ENCODE measurements at places on chromosomes 5 and 9. TPM values are rescaled to one million over a fixed set of nuclear protein-coding genes. Genes with fewer than 3 reads are reported as not detected.

DNA sequence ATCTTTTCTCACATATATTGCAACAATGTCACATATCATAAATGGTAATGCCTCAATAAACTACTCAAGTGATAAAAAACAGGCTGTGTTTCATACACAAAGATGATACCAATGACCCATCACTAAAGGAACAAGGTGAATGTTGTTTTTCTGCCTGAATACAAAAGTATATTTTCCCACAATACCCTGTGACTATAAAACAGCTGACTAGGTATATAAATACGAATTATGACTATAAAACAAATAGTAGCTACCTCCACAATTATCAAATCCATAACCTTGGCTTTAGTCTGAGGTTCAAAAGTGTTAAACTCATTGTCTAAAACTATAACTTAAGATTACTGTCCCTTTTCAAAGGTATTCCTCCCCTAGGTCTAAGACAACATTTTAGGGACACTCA lies 58.7 kb downstream of the MPDZ start:
- no peak for DNase-seq

- no peak for DNase-seq
Measured at GRCh38 chr5:58985759-58986158, 402.9 kb downstream of the RAB3C start.

DNA sequence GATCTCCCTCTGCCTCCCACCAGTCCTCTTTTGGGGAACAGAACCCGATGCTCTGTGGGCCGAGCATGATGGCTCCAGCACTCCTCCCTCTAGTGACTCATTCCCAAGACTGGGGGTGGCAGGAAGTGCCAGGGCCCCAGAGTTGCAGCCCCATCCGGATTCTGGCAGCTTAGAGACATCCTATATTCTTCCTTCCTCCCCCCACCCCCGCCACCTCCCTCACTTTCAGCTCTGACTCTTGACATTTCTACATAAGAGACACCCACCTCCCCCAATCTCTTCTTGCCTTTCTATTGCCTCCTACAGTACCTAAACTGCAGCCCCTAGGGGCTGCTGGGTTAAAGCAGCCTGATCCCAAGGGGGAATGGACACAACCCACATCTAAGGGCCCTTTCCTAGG lies 47.1 kb upstream of the MATR3 start:
- peak; percentile 36 for DNase-seq

- DNase-seq = no peak
Measured at GRCh38 chr5:18702821-18703220, 1068.6 kb downstream of the TAF11L14 start.

- no peak for DNase-seq
Measured at GRCh38 chr9:137521405-137521985, 28.7 kb downstream of the PNPLA7 start.

- DNase-seq = no peak
Measured at GRCh38 chr9:137280474-137281344, 3.2 kb downstream of the TOR4A start.

GRCh38 chr9:109316207-109316640 lies 4.6 kb downstream of the EPB41L4B start:
- no peak for DNase-seq

DNA sequence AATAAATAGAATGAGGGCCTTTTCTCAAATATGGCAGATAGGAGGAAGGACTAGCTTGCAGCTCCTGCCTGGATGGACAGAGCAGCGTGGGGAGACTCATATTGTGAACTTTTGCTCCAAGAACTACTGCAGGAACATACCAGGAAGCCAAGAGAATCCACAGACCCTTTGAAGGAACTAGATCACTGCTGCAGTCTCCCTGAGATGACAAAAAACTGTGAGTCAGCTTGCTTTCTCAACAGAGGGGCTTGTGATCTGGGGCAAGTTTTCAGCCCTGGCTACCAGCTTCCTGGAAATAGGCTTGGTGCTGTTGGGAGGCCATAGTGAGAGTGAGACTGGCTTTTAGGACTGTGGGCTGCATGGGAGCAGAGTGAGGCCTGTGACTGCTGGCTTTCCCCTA lies 170.6 kb upstream of the TRIM32 start:
- DNase-seq = no peak

- DNase-seq = no peak
Measured at GRCh38 chr9:99445920-99446319, 223.8 kb downstream of the SEC61B start.

DNA sequence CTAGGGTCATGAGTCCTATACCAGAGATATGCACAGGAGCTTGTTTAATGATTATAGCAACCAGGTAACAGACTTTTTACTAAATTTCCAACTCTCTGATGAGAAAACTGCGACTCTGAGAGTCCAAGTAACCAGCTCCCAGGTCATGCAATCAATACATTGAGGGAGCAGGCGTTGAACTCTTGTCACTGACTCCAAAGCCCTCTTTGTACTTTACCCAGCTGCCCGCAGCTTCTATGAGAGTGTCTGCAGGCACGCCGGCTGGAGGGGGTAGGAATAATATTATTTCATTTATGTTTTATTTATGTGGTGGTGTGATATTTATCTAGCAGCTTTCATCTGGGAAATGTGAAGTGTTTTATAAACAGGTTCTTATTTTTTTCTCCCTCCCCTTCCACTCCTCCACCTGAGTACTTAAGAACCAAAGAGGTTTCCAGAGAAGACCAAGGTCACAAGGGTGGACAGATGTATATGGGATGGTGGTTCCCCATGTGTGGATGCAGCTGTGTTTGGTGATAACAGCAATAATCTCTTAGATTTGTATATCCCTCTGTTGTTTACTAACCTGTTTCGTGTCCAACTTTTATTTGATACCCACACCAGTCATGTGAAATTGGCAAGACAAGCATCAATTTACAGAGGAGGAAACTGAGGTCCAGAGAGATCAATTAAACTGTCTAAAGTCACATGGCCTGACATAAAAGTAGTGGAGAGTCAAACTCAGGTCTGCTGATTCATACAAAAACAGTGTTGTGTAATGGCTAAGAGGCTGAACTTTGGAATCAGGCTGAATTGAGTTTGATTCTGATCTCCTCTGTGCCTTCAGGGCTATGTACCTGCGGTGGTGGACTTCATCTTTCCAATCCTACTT lies 140.2 kb upstream of the TRIM32 start:
- DNase-seq = no peak

- DNase-seq = no peak
Measured at GRCh38 chr5:174806729-174807128, 82.3 kb downstream of the MSX2 start.

DNA sequence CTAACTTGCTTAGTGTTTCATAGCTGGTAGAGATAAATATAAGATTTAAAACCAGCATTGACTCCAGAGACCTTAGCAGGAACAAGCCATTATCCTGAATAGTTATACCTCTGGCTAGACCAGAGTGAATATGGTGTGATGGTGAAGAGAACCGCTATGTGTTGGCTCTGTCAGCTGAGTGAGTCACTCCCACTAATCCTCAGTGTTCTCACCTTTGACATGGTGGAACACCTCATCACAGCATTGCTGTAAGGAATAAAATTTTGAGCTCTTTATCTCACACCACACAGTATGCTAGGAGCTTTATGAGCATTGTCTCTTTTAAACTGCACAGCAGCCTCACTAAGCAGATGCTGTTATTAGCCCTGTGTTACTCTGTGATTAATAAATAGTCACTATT lies 90.7 kb upstream of the DHFR start:
- no peak for DNase-seq

DNA sequence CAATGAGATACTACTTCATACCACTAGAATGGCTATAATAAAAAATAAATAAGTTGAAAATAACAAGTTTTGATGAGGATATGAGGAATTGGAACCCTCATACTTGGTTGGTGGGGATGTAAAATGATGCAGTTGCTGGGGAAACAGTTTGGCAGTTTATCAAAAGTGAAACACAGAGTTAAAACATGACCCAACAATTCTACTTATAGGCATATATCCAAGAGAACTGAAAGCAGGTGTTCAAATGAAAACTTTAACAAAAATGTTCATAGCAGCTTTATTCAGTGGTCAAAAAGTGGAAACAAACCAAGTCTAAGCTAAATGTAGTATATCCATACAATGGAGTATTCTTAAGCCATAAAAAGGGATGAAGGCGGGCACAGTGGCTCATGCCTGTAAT lies 13.1 kb upstream of the LHFPL2 start:
- DNase-seq = no peak

DNA sequence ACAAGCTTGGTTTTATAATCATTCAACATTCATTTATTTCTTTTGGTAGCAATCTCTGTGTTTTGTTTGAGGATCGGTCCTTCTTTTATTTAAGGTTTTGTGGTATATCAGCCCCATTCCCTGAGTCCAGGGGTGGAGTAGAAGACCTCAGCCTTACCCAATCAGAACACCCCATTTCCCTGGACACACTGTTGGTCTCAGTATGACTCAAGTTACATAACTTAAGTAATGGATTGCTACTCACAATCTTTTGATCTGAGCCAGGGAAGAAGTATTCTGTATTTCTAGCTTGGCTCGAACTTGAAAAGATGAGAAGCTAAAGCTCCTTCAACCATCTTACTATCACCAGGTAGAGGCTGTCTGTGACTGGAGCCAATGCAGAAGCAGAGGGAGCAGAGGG lies 175.2 kb upstream of the HAPLN1 start:
- no peak for DNase-seq

GRCh38 chr5:1733369-1733768 lies 66.3 kb downstream of the MRPL36 start:
- no peak for DNase-seq

- DNase-seq = no peak
Measured at GRCh38 chr9:2461892-2462291, 159.7 kb upstream of the VLDLR start.

GRCh38 chr5:173278172-173278571 lies 43.2 kb upstream of the NKX2-5 start:
- DNase-seq = no peak

DNA sequence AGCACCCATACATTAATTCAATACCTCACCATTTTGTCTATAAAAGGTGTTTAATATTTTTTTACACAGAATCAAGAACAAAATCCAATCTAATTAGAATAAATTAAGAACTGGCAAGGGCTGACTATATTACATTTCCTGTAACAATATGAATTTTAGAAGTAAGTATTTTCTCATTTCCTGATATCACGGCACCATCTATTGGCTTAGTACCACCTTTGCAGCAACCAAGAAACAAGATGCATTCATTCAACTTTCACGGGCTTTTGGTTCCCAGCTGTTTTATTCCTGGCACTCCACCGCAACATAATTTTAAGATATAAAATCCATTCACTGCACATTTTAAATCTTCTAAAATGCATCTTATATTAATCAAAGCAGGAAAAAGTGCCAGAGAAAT lies 20.6 kb downstream of the PSMB7 start:
- no peak for DNase-seq

- DNase-seq = no peak
Measured at GRCh38 chr9:95090023-95090791, 227.3 kb downstream of the FANCC start.

GRCh38 chr5:921456-922435 lies 29.1 kb downstream of the TRIP13 start:
- no peak for DNase-seq

DNA sequence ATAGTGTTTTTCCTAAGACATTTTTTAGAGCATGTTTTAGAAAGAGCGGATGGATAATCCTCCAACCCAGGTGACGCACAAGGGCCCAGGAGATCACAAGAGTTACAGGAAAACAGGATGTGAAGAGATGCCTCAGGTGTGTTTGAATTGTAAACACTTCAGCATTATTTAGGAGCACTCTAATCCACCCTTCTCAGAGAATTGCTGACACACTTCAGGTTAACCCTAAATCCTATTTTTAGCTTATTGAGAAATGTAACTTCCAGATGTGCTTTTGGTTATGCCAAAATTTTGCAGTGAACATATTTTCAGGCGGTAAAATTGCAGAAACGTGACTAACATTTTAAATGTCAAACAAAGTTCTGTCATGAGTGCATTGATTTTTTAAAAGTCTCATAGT lies 755.4 kb upstream of the CTNND2 start:
- no peak for DNase-seq

- DNase-seq = no peak
Measured at GRCh38 chr5:24788829-24789514, 144.2 kb upstream of the CDH10 start.

DNA sequence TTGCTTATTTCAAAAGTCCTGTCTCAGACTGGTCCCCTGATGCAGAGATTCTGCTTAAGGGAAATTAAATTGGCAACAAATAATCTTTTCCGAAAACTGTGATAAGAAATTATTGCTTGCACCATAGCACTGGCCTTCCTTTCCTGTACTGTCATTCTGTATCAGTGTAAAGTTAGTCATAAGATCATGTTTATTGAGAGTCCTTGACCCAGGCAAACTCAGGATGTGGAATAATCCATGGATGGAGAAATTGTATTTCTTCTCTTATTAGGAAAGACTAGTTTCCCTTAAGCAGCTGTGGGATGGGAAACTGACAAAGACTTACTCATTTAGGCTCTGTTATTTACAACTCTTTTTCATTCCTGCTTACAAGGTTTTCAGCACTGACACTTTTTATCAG lies 83.0 kb upstream of the RANBP6 start:
- DNase-seq = no peak

- no peak for DNase-seq
Measured at GRCh38 chr5:9905661-9906060, 275.5 kb upstream of the TAS2R1 start.

GRCh38 chr5:67467110-67467509 lies 270.5 kb upstream of the CD180 start:
- no peak for DNase-seq

- no peak for DNase-seq
Measured at GRCh38 chr5:144831650-144832049, 661.0 kb downstream of the KCTD16 start.

DNA sequence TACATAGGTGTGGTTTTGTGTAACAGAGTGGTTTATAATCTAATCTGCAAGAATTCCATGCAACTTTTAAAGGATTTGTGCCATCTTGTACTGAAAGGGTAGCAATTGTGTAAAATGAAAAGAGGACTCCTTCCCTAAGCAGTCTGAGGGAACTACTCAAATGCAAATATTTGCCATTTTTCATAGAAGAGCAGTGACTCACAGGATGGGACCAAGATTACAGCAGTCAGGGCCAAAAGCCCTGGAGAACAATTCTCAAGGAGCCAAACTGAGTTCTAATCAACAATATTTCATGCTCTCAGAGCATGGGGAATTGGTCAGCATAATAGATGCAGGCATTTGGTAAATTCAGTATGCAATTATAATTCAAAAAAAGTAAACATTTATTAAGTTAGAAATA lies 495.8 kb downstream of the CHSY3 start:
- no peak for DNase-seq

The GNA14 gene
- 0.11 TPM for total RNA-seq

The PTPN3 gene
- total RNA-seq = 0.18 TPM

The PCDHA1 gene
- total RNA-seq = not detected

The ANKDD1B gene
- not detected for total RNA-seq

The CEL gene
- 3.1 TPM for total RNA-seq

The RHOBTB3 gene
- 3.9 TPM for total RNA-seq

The GPR150 gene
- 0.55 TPM for total RNA-seq

The SPINK13 gene
- total RNA-seq = not detected

The NEUROG1 gene
- not detected for total RNA-seq

The SLIT3 gene
- total RNA-seq = 0.16 TPM

The FOXD4 gene
- 0.10 TPM for total RNA-seq

The MPDZ gene
- 0.29 TPM for total RNA-seq

The C9orf57 gene
- not detected for total RNA-seq

The ANXA6 gene
- total RNA-seq = 156 TPM

The SLC46A2 gene
- total RNA-seq = not detected

The PCDHGA5 gene
- 0.05 TPM for total RNA-seq

The EPB41L4A gene
- 0.35 TPM for total RNA-seq

The CFAP90 gene
- not detected for total RNA-seq

The MSX2 gene
- total RNA-seq = 0.08 TPM

The LRRC14B gene
- not detected for total RNA-seq
